ENCODE measurements at places on chromosomes 12 and 14.

DNA sequence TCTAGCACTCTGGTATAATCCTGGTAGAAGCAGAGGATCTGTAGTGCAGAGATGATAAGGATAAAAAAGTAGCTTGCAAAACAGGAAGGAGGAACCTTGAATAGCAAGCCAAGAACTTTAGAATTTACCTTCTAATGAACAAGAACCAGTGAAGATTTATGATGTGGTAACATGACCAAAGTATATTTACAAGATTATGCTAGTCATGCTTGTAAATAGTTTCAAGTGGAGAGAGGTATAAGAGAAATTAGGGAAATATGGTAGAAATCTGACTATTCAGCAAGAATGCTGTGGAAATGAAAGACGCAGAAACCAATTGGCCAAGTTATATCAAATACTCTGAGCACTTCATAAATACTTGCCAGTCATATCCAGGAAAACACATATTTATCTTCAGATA, 47.8 kb downstream of the ERGIC2 start:
- no peak for DNase-seq

- no peak for DNase-seq
Observed at GRCh38 chr12:31931796-31932715, 27.2 kb upstream of the RESF1 start.

DNA sequence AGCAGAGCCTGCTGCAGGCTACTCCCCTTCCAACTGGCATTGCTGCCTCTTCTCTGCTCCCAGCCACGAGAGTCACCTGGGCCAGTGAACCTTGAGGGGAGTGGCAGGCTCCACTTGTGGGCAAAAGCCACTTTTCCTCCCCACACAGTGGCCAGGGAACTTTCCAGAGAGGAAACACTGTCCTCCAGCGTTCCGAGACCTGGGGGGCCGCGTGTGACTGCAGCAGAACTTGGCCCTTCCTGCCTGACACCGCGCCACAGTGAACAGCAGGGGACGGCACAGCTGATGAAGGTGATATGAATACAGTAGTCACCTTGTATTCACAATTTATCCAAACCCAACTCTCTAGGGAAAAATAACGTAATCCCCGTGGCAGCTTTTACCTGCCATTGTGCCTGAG, 114.9 kb downstream of the PIWIL1 start:
- DNase-seq = no peak

DNA sequence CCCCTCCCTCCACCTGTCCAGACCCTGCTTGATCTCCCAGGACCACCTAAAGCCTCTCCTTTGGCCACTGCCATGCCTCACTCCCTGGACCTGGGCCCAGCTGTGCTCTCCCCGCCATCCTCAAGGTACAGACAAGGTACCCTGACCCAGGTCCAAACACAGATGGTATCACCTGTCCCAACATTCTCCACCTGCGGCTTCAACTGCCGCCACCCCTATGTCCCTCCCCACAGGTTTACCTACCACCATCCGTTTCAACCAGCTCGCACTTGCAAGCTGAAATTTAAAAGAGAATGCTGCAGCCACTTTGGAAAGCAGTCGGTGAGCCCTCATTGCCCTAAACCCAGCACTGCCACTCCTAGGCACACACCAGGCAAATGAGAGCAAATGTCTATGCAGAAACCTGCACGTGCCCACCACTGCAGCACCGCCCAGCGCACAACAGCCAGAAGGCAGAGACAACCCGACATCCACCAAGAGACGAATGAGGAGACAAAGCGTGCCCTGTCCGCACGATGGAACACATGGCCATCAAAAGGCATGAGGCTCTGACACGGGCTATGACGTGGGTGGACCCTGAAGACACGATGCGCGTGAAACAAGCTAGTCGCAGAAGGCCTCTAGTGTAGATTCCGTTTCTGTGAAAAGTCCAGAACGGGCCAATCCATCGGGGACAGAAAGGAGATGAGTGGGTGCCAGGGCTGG, 71.0 kb downstream of the RFLNA start:
- no peak for DNase-seq

GRCh38 chr14:61678975-61679374, 16.3 kb upstream of the HIF1A start:
- no peak for DNase-seq

GRCh38 chr14:20219033-20219432, 4.5 kb upstream of the OR11H6 start:
- no peak for DNase-seq

DNA sequence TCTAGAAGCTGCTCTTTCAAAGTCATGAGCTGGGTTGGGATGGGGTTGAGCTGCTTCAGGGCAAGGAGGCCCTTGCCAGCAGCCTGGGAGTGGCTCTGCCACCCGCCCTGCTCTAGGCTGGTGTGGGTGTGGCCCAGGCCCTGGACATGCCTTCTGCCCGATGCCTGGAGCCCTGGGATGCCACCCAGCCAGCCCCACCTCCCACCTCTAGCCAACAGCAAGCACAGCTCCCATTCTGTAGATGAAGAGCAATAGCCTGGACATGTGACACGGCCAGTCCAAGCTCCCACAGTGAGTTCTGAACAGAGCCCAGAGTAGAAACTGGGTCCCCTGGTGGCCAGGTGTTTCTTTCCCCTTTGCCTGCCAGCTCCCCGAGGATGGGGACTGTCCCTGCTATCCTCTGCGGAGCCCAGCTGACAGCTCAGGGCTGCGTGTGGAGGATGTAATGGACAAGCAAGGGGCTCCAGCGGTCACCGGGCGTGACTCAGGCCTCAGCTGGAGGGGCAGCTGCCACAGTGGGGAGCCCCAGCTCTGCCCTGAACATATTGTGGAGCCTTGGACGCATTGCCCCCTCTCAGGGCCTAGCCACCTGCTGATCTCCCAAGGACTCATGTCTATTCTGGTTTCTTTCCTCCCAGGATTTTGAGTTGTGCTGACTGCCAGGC, 165.2 kb downstream of the TSPAN9 start:
- no peak for DNase-seq

- DNase-seq = no peak
Observed at GRCh38 chr12:80636832-80637231, 70.6 kb upstream of the MYF6 start.

DNA sequence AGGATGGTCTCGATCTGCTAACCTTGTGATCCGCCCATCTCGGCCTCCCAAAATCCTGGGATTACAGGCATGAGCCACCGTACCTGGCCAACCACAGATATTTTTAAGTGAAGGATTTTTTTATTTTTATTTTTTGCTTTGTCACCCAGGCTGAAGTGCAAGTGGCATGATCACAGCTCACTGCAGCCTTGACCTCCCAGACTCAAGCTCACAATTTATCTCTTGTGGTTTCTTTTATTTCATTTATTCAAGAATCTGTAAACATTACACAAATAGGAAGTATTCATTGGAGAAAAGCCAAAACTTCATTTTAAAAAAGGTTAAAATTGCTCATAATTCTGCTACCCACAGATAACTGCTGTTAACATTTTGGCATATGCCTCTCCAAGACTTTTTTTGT, 13.3 kb downstream of the MOAP1 start:
- DNase-seq = no peak

DNA sequence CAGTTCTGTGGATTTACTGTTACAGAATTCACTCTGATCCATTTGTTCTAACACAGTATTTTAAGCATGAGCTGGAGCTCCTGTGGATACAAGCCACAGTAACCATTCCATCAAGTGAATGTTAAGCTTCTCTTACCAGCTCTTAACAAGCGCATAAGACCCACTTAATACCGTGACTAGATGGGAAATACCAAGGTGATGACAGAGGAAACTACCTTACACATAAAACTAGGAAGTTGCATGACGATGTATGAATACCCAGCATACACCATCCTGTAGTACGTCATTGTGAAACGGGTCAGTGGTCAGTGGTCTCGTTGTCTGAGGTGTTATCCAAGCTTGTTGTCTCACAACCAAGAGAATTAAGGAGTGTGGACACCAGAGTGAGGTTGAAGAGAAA, 2.0 kb upstream of the GALC start:
- DNase-seq = no peak

DNA sequence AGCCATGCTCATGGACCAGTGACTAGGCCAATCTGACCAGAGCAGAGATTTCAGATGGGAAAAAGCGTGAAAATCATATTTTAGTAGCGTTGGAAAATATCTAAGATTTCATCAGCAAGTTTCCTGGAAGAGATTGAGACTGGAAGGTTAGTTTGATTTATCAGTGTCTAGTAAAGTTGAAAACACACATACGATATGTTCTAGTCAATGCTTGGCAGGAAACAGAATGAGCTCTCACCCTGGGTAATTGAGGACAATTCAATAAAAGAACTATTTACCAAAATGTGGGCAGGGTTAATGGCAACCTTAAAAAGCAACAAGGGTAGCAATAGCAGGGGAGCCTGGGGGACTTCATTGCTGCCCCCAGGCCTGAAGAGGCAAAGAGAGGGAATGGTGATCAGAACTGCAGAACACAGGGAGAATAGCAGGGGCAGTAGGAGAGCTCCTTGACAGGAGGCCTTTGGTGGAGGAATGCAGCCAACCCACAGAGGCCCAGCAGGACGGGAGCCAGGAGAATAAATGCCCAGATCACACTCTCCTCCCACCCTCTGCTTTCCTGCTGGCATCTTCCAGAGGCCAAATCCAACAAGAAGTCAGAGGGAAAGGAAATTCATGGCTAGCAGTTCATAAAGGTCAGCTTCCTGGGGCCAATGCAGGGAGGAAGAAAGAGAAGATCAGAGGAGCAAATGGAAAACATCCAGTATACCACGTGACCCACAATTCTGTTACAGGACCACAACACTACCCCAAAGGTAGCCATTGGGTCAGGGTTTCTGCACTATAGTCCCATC, 27.6 kb upstream of the LRP6 start:
- DNase-seq = no peak

- no peak for DNase-seq
Observed at GRCh38 chr14:28571636-28572035, 195.0 kb upstream of the FOXG1 start.

- DNase-seq = no peak
Observed at GRCh38 chr12:63086149-63086915, 64.7 kb downstream of the AVPR1A start.

GRCh38 chr14:81517798-81518398, 15.8 kb downstream of the SEL1L start:
- DNase-seq = no peak

Measured in T-helper 1 cell (primary cell).